Stimulated activated CD8-positive, alpha-beta memory T cell treated with anti-CD3 and anti-CD28 coated beads, Interleukin-15, amount 100 ng/mL, for 1 hour (primary cell): ENCODE measurements at places on chromosomes 7 and 10.
A peak's percentile ranks its signal among the peaks of the same experiment; 100 is the strongest.

DNA sequence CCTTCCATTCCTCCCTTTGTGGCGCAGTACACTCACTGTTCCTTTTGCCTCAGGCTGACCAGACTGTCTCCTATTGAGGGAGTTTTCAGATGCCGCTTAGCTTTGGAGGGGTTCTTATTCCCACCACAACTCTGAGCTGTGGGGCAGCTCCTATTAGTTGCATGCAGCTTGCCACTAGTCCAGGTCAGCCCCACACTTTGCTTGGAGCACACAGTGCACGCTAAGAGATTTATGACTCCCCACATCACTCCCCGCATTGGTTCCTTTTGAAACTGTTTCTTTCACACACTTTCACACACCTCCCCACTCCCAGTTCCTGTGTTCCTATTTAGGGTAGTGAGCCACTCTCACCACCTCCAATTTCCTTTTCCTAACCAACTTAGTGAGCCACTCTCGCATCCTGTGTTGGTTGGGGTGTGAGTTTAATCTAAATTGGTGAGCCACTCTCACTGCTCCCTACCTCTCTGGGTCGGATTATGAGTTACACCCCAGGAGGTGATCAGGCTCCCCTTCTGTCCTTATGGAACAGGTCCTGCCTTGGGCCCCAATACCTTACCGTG, 10.4 kb upstream of the ZNF485 start:
- DNase-seq, result peak; percentile 10

- no peak for DNase-seq
These were observed 495.8 kb downstream of the PARD3 start for GRCh38 chr10:34319197-34319846.

GRCh38 chr10:79342295-79342761, 4.9 kb upstream of the PPIF start:
- DNase-seq, result no peak

- no peak for DNase-seq
These were observed 34.3 kb upstream of the TMEM26 start for GRCh38 chr10:61487506-61487905.

DNA sequence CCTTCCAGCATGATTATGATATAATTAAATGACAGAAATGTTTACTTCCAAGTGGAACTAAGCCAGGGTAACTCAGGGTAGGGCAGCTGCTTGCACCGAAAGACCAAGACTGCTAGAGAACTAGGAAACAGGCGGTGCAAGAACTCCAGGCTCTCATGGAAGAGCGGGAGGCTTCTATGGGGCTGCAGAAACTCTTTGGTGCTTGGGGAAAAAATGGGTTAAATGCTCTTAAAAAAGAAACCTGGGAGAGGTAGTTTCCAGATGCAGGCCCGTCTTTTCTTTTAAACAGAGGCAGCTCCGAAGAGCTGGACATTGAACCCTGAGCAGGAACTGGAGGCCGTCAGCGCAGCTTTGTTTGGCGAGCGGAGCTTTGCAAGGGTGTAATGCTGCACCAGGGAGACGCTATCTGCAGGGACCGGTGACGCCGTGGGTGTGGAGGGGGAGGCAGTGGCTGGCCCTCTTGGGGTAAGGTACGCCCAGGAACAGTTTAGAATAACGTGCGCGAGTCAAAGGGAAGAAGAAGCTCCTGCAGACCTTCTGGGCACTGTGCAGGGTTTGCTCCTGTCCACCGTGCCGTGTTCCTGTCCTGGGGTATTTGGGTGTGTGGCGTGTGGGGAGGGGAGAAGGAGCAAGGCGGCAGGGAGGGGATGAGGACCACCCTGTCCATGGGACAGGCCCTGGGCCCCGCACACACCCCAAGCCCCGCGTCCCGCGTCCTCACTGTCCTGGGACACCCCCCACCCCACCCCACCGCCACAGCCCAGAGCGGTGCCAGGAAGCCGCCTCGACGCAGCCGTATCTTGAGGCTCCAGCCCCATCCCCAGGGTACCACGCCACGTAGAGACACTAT, 59.0 kb downstream of the EGFR start:
- no peak for DNase-seq
